ENCODE measurements at places on chromosomes 4 and X.

DNA sequence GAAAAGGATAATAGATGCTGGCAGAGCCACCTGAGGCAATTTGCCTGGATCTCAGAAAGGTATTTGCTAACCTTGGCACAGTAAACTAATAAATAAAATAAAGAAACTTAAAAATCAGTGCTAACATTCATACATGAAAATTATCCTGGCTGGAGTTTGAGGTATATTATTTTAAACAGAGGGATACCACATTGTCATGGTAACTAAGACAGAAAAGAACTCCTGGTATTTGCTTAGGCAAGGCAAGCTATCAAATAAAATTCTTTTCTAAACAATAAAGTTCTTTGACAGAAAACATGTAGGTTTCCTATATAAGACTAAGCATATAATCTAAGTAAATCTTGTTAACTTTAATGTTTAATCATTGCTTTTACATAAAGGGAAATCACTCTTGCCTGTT, 218.8 kb downstream of the MAGEB17 start:
- DNase-seq = no peak

GRCh38 chr4:3355266-3355748, 62.5 kb downstream of the RGS12 start:
- no peak for DNase-seq

DNA sequence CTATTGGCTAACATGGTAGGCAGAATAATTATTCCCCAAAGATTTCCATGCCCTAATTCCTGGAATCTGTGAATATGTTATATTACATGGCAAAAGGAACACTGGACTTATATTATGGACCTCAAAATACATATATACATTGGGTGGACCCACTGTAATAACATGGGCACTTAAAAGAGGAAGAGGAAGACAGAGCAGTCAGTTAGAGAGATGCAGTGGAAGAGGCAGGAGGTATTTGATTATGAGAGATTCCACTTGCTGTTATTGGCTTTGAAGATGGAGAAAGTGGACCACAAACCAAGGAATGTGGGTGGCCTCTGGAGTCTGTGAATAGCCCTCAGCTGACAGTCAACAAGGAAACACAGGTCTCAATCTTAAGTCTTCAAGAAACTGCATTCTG, 14.0 kb upstream of the ART3 start:
- no peak for DNase-seq

- no peak for DNase-seq
Measured at GRCh38 chr4:88286897-88287296, 2.5 kb upstream of the PPM1K start.

DNA sequence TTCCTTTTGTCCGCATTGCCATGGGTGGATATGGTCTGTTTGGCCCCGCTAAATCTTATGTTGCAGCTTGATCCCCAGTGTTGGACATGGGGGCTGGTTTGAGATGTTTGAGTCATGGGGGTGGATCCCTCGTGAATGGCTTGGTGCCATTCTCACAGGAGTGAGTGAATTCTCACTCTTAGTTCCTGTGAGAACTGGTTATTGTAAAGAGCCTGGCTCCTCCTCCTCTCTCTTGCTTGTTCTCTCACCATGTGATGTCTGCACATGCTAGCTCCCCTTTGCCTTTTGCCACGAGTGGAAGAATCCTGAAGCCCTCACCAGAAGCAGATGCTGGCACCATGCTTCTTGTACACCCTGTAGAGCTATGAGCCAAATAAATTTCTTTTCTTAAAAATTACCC, 22.6 kb upstream of the STBD1 start:
- no peak for DNase-seq

GRCh38 chr4:3741217-3742011, 24.8 kb upstream of the ADRA2C start:
- DNase-seq = no peak
